Frontal cortex (tissue), 4 donors: ENCODE measurements at places on chromosomes 7 and 10.

DNA sequence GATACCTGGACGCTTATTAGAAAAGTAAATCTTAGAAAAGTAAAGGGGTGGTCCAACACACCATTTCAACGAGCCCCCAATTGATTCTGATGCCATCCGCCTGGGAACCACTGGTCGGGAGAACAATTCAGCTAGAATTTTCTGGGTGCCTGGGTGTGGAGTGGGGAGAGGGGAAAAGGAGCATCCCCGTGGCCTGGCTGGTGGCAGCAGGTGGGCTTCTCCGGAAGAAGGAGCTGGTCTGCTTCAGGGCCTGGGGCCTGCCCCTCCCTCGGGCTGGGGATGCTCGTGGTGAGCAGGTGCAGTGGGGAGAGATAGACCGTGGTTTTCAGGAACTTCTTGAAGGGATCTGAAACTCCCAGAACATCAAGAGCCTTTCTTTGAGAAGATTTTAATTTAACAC is 39.9 kb upstream of the DUSP5 start:
- no peak for DNase-seq

- no peak for DNase-seq
These were observed 144.7 kb downstream of the PFKFB3 start for GRCh38 chr10:6347391-6347951.

DNA sequence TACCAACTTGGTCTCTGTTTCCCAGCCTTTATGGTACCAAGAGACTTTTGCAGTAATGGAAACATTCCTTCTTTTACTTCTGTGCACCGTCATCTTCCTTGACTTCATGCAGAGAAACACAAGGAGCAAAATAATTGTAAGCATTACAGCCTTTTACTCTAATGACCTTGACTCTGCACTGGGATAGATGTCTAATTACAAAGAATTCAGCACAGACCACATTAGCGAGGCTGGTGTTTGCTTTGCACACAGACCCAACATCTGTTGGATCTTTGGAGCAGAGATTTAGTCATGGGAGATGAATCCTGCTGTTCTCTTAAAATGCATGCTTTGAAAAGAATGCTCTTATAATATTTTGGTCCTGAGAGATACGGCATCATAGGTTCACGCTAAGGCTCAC is 261.6 kb downstream of the TWIST1 start:
- DNase-seq = no peak

GRCh38 chr10:107152087-107152486 is 12.4 kb downstream of the SORCS1 start:
- DNase-seq = no peak

GRCh38 chr10:561721-562120 is 127.7 kb downstream of the DIP2C start:
- DNase-seq = no peak

- DNase-seq = no peak
These were observed 53.5 kb upstream of the SVIL start for GRCh38 chr10:29688230-29688661.

GRCh38 chr10:28768227-28768626 is 90.9 kb downstream of the BAMBI start:
- peak; percentile 20 for DNase-seq

- DNase-seq = no peak
These were observed 319 bp upstream of the GATA3 start for GRCh38 chr10:8054244-8054493.

- no peak for DNase-seq
These were observed 14.1 kb upstream of the CRCP start for GRCh38 chr7:66100408-66101050.

DNA sequence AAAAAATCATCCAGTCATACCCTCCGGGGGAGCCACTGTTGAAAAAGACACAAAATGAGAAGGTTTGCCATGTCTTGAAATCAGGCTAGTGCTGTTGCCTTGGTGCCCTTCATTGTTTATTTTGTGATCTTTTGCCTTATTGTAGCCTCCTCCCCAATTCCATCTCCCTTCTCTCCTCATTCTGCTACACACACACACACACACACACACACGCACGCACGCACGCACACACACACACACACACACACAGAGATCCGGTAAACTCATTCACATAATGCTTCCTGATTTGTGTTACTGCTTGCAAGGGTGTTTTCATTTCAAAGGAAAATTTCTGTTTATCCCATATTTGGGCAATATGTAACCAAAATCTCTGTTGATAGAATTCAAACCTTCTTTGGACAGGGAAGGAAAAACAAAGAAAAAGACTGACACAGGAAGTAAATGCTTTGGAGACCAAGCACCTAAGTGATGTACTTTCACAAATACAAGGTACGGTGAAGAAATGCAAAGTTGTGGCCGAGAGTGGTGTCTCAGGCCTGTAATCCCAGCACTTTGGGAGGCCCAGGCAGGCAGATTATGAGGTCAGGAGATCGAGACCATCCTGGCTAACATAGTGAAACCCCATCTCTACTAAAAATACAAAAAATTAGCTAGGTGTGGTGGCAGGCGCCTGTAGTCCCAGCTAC is 141.1 kb upstream of the CDK13 start:
- DNase-seq = no peak

DNA sequence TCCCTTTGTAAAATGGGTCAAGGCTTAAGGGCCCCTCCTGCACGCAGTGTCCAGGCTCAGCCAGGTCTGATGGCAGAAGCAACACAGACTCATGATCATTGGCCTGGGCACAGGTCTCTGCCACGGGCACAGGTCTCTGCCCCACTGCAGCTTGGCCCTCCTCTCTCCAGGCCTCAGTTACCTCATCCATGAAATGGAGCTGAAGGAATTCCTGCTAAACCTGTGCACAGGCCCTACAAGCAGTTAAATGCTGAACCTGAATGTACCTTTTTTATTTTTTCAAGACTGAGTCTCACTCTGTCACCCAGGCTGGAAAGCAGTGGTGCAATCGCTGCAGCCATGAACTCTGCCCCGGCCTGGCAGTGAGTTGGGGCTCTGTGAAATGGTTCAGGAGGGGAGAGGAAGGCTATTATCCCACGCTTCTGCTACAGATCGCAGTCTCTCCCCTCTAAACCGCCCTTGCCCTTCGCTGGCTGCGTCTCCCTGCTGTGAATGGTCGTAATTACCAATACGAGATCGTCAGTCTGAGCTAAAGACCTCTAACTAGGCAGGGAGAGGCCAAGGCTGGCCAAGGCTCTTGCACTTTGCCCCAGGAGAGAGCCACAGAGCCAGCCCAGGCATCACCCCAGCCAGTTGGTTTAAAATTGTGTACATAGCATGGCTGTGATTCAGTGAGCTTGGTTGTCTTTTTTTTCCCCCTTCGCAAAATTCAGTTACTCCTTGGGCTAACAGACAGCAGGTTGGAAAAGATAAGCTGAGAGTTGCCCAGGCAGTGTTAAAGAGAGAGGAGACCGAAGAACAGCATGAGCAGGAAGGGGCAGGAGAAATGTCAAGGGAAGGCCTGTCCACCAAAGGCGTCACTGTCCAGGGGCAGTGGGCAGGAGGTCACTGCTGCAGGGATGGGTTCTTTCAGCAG is 93.0 kb upstream of the KCTD7 start:
- no peak for DNase-seq

- no peak for DNase-seq
These were observed 145.1 kb downstream of the SEMA3D start for GRCh38 chr7:85041605-85042216.

GRCh38 chr10:113283189-113283588 is 269.7 kb upstream of the HABP2 start:
- no peak for DNase-seq

DNA sequence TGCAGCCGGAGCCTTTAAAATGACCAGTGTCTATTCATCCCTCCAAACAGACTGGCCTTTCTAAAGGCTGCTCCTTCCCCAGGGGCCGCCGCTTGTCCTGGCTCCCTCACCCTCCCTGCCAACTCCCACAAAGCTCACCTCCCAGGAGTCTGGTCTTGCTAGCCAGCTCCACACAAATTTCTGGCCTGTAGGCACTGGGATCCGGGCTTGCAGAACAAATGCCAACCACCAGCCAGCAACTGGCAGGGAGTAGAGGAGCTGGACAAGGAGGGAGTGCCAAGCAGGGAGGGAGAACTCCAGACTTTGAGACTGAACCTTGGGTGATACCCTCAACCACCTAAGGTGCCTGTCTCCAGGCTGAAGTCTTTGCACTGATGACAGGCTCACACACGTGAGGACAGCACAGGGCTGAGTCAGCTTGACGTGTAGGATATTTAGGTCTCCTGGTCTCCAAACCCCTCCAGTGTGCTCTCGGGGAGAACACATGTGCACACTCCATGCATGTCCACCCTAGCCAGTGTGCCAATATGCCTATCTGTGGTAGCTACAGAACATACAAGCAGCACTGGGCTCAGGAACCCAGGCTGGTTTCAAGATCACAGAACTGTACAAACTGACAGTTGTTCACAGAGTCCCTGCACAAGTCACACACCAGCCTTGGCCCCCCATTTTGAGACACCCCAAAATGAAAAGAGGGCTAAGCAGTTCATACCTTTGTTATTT is 6.0 kb downstream of the PAX2 start:
- peak; percentile 21 for DNase-seq

DNA sequence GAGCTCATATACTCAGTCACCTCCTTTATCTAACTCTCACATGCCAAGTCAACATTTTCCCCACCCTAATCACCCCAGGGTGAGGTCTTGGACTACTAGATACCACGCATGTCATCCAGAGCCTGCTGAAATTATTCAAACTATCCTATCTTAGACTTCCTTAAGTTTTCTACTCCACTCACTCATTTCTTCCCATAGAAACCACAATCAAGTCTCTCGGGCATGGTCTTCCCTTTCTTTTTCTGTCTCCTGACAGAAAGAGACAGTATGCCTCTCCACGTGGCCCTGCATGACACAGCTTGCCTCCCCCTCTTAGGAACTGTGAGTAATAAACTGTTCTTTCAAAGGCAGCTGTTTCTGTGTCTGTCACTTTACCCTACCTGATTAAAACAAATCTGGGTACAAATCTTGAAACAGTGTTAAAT is 29.4 kb downstream of the TAS2R41 start:
- no peak for DNase-seq

DNA sequence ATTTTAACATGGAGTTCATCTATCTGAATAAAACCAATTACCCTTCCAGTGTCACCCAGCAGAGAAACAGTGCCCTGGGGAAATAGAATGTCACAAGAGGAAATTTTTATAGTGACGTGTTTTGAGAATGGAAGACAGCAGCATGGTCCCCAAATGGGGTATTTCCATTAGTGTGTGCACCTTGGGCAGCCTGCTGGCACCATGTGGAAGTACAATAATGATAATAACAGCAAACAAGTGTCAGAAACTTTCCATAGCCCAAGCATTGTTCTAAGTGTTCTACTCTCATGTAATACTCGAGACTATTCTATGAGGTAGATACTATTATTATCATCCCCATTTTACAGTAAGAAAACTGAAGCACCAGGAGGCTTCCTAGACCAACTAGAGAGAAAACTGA is 2.2 kb upstream of the PDE1C start:
- no peak for DNase-seq

DNA sequence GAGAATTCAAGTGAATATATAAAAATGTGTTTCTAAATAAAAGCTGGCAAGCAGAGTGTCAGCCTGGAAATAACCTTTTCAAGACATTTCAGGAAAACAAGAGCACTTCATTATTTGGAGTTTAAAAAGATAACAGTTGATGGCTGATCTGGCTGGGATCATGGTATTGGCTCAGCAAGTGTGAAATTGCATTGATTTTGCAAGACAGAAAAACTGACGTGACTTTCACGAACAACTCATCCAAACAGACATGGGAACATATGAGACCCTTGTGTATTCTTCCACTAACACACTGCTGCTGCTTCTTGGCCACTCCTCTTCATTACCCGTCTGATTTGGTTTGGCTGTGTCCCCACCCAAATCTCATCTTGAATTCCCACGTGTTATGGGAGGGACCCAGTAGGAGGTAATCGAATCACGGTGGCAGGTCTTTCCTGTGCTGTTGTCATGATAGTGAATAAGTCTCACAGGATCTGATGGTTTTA is 108.5 kb downstream of the RAB18 start:
- DNase-seq = no peak

DNA sequence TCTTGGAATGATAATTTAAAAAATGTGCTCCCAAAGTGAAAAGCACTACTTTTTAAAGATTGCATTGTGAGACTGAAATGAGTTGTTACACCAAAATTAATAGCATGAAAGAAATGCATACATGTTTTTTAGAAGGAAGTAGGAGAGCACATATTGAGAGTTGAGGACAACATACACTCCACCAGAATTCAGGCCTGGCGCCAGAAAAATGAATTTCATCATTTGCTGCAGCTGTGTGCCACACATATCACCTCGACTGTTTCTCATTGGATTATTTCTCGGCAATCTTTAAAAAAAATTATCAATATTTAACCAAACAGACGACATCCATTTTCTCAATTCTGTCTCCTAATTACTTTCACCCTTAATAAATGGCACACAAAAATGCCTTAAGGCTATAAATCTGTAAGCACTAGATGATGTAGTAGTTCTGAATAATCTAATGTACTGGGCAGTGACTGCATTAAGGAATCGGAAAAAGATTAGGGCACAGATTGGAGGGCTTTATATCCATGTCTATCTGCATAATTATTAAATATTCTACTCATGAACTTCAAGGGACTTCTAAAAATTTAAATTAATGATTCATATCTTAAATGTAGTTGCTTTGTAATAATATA is 590.4 kb downstream of the NXPH1 start:
- no peak for DNase-seq

GRCh38 chr10:95809370-95810197 is 53.6 kb downstream of the ENTPD1 start:
- DNase-seq = no peak

DNA sequence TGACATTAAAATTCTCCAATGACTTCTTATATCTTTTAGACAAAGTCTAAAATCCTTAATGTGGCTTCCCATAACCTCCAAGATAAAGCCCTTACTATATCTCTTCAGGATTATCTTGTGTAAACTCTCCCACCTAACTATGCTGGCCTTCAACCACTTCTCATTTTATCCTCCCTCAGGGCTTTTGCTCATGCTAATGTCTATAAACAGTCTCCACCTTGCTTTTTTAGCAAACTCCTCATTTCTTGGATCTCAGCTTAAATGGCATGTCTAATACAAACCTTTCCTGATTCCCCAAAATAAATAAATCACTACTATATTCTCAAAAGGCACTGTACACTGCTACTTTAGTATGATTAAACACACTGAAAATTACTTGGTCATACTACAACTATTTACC is 181.2 kb downstream of the LRRN3 start:
- no peak for DNase-seq

DNA sequence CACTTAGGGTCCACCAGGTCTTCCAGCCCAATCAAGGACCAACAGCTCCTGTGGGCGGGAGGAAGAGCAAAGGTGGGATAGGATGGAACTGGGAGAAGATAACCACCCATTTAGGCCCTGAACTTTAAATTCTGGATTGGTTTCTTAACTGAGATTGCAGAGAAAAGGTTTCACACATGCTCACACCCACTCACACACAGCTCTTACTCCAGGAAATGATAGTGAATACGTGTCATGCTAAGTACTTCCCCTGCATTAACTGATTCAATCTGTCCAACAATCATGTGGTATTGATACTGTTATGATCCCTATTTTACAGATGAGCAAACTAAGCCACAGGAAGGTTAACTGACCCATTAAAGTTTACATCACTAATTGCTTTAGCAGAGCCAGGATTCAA is 4.6 kb upstream of the CYP3A4 start:
- no peak for DNase-seq
